ENCODE measurements at places on chromosomes 2 and 18. TPM values are rescaled to one million over a fixed set of nuclear protein-coding genes. Genes with fewer than 3 reads are reported as not detected.

GALR1 gene
- not detected for total RNA-seq

TMEM18 gene
- total RNA-seq, result 17.8 TPM

BOK gene
- 179 TPM for total RNA-seq

LYG2 gene
- not detected for total RNA-seq

KCNG3 gene
- total RNA-seq, result not detected

DHRS9 gene
- total RNA-seq, result 6.7 TPM

GCG gene
- not detected for total RNA-seq

ATP6V1C2 gene
- 1.9 TPM for total RNA-seq

ATF2 gene
- total RNA-seq, result 49.3 TPM

C2orf66 gene
- not detected for total RNA-seq

SKA1 gene
- not detected for total RNA-seq

CCDC148 gene
- total RNA-seq, result not detected

RNF103 gene
- 41.0 TPM for total RNA-seq

GPR35 gene
- total RNA-seq, result 2.4 TPM

SAP130 gene
- 5.3 TPM for total RNA-seq

VAPA gene
- total RNA-seq, result 173 TPM

CD8B2 gene
- total RNA-seq, result not detected

MXD1 gene
- total RNA-seq, result 13.0 TPM

TTL gene
- total RNA-seq, result 26.9 TPM

MEP1B gene
- total RNA-seq, result not detected

SLC20A1 gene
- total RNA-seq, result 35.7 TPM

C1GALT1C1L gene
- total RNA-seq, result 1.2 TPM

NAT8 gene
- total RNA-seq, result not detected

UXS1 gene
- 42.0 TPM for total RNA-seq

MTA3 gene
- 24.0 TPM for total RNA-seq

GKN1 gene
- total RNA-seq, result not detected

HADHA gene
- 144 TPM for total RNA-seq

TTC39C gene
- 37.9 TPM for total RNA-seq

SERPINB4 gene
- not detected for total RNA-seq

DNAH7 gene
- 0.84 TPM for total RNA-seq

TTC21B gene
- 15.5 TPM for total RNA-seq

ALPI gene
- total RNA-seq, result not detected

ANKRD23 gene
- total RNA-seq, result 1.4 TPM

KIF5C gene
- 2.5 TPM for total RNA-seq

FAM98A gene
- 62.5 TPM for total RNA-seq

LCT gene
- not detected for total RNA-seq

AGAP1 gene
- total RNA-seq, result 15.5 TPM

ASPRV1 gene
- total RNA-seq, result 1.8 TPM

SCN3A gene
- total RNA-seq, result 0.72 TPM

HOXD8 gene
- total RNA-seq, result 24.6 TPM

PLGLB1 gene
- 4.5 TPM for total RNA-seq

ARHGEF33 gene
- total RNA-seq, result 0.31 TPM

FSIP2 gene
- total RNA-seq, result 0.25 TPM

L3MBTL4 gene
- total RNA-seq, result 14.8 TPM
